Activated T-cell treated with anti-CD3 and anti-CD28 coated beads, Interleukin-2, amount 50 U/mL, for 1 hour (primary cell): ENCODE measurements at places on chromosomes 3 and 15.

DNA sequence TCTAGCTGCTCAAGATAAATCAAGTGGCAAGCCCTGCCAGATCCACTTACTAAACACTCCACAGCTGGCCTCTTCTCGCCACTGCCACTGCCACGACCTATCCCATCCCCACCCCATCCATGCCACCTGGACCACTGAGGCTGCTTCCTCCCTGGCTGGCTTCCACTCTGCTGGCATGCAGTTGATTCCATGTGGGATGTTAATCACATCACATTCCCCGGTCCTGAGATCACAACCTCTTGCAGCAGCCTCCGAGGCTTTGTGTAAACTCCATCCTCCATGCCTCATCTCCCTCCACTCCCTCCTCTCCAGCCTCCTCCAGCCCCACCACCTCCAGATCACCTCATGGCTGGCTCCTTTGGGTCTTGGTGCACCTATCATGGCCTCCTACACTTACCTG lies 7.7 kb downstream of the NCKIPSD start:
- DNase-seq: no peak

DNA sequence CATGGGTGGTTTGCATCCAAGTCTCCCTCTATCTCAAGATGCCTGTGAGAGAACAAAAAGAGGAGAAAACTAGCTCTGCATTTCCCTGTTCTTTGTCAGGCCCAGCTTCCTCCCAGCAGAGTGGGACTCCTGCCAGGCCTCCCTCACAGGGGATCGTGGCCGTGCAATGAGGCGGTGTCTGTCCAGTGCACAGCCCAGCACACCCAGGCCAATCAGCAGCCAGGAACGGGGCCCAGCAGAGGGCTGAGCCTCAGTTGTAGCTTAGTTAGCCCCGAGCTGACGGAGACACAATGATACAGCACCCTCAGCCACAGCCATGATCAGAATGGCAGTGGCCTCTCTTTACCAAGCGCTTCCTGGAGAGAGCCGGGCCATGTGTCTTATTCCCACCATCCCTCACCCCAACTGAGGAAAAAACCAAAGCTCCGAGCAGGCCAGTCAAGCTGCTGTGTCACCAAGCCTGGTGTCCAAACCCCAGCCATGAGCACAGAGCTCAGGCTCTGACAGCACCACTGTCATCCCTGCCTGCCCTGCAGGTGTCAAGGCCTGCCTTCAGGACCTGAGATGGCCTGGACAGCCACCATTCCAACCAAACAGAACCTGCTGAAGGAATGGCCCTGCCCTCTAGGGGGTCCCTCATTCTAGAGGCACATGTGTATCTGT lies 71.1 kb downstream of the DNAJB8 start:
- no peak for DNase-seq

DNA sequence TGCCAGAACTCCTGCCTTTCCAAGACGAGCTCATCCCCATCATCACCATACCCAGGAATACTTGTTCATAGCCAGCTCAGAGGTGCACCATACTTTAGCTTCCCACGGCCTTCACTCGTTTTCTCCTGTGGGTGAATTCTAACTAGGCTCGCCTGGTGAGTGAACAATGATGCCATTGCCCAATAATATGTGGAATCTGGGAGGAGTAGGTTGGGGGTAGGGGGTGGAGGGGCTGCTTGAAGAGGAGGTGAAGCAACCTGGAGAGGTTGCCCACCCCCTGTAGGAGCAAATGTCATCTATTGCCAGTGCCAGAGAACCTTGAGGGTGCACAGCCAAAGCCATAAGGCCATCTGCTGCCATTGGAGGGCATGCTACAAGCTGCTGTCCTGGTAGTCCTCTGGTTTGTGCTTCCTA lies 592 bp upstream of the ZNF445 start:
- DNase-seq: no peak

GRCh38 chr3:100682056-100682853 lies 27.0 kb upstream of the TFG start:
- DNase-seq: no peak

DNA sequence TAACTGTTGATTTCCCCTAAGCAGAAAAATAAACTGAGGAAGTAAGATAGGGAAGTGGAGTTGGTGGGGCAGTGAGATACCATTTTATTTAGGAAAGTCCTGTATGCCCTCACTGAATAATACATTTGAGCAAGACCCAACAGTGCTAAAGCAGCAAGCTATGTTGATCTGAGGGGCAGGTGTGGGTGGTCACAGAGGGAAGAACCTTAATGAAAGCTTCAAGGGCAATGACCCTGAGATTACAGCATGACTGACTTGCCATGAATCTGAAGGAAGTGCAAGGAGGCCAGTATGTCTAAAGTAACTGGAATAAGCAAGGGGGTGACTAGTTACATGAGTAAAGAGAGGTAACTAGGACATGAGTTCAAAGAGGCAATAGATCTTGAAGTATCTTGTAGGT lies 159.5 kb downstream of the CD47 start:
- DNase-seq: no peak

DNA sequence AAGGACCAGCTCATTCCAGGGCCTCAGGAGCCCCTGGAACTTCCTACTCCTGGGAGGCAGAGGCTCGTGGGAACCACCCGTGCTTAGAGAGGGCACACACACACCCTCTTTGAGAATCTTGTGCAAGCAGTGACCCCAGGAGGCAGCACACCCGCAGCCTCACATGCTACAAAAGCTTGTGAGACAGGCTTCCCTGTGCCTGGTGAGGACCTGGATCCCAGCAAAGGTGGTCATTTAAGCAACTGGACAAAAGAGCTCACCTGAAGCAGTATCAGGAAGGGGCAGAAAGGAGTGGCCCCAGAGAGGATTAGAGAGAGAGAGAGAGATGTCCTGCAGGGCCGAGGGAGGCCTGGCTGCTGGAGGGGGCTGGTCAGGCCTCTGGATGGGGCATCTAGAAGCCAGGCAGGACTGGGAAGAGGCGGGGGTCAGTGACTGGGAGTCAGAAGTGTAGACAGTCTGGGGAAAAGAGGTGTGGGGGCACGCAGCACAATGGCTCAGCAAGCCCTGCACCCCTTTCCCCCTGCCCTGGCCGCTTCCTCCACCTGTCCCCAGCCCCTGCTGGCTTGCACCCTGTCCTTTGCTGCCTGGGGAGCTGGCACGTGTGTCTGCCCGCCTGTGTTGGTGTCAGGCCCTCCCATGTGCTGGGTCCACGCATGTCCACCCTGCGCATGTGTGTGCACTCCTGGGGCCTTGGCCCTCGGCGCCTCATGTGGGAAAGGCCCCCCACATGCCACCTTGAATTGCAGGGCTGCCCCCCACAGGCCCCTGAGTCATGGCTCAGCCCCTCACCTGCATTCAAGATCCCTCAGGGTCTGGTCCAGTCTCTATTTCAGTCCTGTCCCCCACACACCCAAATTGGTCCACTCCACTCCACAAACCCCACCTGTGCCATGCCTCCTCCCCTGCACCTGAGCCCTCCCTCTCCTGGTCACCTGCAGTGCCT lies 36.9 kb downstream of the TSPAN3 start:
- no peak for DNase-seq

DNA sequence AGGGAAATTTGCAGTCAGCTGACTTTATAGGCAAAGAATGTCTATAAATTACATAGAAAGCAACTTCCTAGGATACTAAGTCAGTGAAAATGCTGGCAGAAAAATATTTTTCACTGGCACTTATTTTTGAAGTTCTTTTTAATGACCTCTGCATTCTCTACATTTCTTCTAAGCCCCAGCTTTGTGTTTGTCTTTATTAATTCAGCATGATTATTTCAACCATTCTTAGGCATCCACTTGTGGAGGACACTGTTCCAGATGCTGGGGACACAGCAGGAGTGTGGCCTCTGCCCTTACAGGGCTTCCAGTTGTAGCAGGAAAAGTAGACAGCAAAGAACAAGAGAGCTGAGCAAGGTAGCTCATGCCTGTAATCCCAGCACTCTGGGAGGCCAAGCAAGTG lies 15.0 kb downstream of the LRRK1 start:
- no peak for DNase-seq

GRCh38 chr15:92586383-92586942 lies 69.1 kb downstream of the FAM174B start:
- no peak for DNase-seq

GRCh38 chr3:181609030-181609767 lies 102.5 kb upstream of the SOX2 start:
- no peak for DNase-seq

DNA sequence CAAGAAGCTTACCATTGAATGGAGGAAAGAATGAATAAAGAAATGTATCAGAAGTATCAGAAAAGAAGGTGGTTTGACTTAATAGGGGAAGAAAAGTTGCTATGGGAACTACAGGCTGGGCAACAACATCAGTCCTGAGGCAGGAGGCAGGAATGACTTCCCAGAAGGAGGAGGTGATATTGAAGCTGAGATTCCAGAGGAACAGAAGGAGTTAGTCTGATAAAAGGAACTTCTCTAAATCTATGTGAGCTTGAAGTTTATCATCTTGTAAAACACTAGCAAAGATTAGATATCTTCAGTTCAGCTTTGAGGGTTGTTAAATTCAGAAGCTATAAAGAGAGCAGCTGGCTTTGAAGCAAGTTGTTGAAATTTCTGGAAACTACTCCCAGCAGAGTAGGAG lies 213.3 kb upstream of the THRB start:
- no peak for DNase-seq

- DNase-seq: no peak
Observed at GRCh38 chr3:125165189-125165947, 47.2 kb downstream of the SLC12A8 start.

- no peak for DNase-seq
Observed at GRCh38 chr3:134640872-134641470, 9.9 kb downstream of the KY start.

DNA sequence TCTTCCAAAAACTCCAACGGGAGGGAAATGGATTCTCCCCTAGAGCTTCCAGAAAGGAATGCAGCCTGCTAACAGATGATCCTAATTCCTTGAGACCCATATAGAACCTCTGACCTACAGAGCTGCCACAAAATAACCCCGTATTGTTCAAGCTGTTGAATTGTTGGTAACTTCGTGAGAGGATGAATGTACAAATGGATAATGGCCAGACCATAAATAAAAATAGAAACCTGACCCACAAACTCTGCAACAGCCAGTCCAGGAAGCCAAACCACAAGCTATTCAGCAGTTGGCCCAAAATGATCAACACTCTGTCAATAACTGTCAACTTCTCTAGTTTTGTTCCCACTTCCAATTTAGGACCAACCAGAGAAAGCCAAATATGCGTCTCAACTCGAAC lies 414.0 kb upstream of the ZNF717 start:
- DNase-seq: no peak

DNA sequence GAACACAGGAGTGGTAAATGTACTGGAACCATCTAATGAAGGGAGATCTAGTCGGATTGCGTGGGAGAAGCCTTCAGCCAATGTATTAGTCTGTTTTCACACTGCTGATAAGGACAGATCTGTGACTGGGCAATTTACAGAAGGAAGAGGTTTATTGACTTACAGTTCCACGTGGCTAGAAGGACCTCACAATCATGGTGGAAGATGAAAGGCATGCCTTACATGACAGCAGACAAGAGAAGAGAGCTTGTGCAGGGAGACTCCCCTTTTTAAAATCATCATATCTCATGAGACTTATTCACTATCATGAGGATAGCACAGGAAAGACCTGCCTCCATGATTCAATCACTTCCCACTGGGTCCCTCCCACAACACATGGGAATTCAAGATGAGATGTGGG lies 17.0 kb downstream of the HRG start:
- no peak for DNase-seq

DNA sequence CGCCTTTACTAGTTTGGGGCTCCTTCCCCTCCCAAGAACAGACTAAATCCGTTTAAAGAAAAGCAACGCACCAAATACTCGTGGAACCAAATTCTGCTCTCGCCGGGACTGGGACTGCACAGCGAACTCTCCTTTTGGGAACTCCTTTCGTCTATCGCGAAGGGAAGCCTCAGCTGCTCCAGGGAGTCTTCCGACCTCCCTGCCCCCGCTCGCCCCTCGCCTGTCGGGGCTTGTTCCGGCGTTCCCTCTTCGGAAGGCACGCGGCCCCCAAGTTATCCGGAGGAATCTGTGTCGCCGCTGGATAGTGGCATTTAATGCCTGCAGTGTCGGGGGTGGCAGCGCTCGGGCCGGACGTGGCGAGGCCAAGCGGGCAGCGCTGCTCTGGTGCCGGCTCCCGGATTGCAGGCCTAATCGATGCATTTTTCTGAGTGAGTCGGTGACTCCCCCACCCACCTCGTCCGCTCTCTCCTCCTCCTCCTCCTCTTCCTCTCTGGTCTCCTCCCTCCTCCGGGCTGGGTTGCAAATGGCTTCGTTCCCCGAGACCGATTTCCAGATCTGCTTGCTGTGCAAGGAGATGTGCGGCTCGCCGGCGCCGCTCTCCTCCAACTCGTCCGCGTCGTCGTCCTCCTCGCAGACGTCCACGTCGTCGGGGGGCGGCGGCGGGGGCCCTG lies at the start of gene TRIM71:
Gene TRIM71, plus strand, starts transcription at position 440 of the 671 bp plus-strand sequence. Its CDS starts 84 bp downstream, at position 524.
- peak; percentile 16 for DNase-seq

- DNase-seq: no peak
Observed at GRCh38 chr3:110542552-110543150, 529.0 kb upstream of the NECTIN3 start.

DNA sequence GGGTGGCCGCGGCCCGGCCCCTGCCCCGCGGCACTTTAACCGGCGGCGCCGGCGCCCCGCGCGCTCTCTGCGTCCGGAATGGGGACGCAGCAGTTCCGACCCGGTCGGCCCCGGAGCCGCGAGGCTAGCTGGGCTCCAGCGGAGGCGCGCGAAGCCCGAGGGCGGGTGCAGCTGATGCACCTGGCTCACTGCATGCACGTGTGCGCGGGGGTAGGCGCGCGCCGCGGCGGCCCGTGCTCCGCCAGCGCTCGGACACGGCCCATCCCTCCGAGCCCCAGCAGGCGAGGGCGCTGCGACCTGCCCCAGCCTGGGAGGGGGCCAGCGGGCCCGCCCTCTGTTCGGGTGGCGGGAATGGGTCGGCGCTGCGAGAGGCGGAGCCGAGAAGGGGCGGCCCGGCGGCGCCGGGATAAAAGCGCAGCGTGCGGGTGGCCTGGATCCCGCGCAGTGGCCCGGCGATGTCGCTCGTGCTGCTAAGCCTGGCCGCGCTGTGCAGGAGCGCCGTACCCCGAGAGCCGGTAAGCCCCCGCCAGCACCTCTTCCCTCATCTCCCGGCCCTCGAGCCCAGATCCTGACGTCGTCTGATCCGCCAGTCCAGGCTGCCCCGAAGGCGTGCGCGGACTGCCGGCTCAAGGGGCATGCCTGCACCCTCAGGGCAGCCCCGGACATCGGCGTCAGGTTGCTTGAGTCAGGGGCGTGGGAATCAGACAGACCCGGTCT lies at the start of the genes CHDH and IL17RB:
Gene CHDH, minus strand, starts transcription at position 286 of the 717 bp plus-strand sequence. CDS start 22,411 bp downstream, outside the sequence.
Gene IL17RB, plus strand, starts transcription at position 435 of the 717 bp plus-strand sequence. Its CDS starts 21 bp downstream, at position 456.
- no peak for DNase-seq
